Heart left ventricle (tissue), 16 donors: ENCODE measurements at places on chromosomes 7 and 10. TPM values are rescaled to one million over a fixed set of nuclear protein-coding genes. Genes with fewer than 3 reads are reported as not detected.

- DNase-seq: no peak
These were observed 29.8 kb downstream of the NPS start for GRCh38 chr10:127578961-127579305.

GRCh38 chr7:44793919-44794318 lies 2.6 kb upstream of the PPIA start:
- DNase-seq: no peak

DNA sequence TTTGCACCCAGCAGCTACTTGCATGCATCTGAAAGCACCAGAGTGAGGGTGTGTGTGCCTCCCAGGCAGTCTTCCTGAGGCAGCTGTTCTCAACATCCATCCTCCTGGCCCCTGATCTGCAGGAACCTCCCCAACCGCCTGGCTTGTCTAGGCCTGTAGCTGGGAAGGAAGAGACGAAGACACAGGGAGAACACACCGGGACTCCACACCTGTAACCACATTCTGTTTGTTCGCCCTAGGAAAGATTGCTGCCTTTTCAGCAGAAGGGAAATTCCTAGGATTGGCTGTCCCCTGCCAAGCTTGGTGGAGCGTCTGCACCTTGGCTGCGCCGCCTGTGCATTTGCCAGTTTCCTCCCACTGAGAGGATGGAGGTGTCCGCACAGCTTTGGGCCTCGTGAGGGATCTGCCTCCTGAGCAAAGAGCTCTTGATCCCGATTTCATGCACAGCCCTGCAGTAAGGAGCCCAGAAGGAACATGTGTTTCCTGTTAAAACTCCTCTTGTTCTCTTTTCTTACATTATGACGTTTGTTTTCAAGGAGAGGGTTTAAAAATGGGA lies 154.6 kb downstream of the TPST1 start:
- DNase-seq: no peak

The ACTL6B gene
- total RNA-seq: not detected

GRCh38 chr10:70490142-70490541 lies 11.6 kb downstream of the PALD1 start:
- no peak for DNase-seq

- no peak for DNase-seq
These were observed 102.6 kb upstream of the NRBF2 start for GRCh38 chr10:63030536-63030935.

DNA sequence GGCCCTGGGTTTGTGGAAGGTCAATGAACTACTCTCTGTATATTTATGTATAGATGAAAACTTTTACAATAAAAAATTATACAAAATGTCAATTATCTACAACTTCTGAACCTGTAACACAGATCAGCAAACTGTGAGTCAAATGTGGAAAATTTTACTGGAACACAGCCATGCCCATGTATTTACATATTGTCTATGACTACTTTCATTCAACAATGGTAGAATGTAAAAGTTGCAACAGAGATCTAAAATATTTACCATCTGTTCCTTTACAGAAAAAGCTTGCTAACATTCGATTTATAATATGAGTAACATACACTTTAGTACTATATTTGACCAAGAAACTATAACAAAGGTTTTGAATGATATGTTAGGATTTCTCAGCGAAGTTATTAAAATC lies 481.6 kb downstream of the PARD3 start:
- no peak for DNase-seq

The CYP3A4 gene
- not detected for total RNA-seq

The PKD2L1 gene
- not detected for total RNA-seq

- DNase-seq: no peak
These were observed 1004.2 kb downstream of the GRID1 start for GRCh38 chr10:85362401-85362800.

GRCh38 chr10:118167056-118167700 lies 120.4 kb upstream of the RAB11FIP2 start:
- no peak for DNase-seq

The LRRC18 gene
- not detected for total RNA-seq

DNA sequence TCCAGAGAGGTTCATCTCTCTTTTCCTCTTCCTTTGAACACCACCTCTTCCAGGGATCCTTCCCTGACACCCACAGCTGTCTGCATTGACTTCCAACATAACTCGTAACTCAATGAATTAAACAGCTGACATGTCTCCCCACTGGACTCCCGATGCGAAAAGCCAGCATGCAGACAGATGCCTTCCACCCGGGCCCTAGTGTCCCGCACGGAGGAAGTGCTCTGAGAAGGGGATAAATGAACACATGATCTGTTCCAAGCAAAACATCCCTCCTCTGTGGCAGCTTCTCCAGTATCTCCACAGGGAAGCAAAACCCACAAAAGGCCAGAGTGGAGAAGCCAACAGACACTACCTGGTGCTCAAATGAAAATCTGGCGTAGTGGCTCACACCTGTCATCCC lies 28.3 kb downstream of the OGDHL start:
- no peak for DNase-seq

The NRG3 gene
- 0.41 TPM for total RNA-seq

DNA sequence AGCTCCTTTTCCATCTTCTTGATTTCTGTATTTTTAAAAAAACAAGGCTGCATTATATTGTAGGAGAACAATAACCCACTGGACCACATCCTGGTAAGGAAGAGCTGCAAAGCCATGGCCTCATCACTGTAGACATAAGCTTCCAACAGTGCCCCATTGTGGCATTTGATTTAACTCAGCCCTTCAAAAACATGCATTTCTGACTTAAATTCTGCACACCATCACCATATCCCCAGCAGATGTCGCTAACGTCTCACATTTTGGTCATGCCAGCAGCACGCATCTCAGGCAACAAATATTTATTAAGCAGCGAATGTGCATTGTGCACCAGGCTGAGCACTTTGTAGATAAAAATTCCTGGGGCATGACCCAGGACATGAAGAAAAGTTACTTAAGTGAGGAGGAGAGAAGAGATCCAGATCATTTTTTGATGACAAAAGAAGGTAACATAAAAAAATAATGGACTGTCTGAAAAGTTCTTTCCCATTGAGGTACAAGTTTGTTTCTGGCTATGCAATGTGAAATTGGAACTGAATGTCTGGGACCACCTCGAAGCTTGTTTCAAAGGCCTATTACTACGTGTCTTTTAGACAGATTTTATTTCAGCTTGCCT lies 164.6 kb upstream of the CDCA7L start:
- DNase-seq: no peak

- DNase-seq: no peak
These were observed 23.6 kb upstream of the USP54 start for GRCh38 chr10:73614720-73615119.
